ENCODE measurements at places on chromosomes 7 and 10.

DNA sequence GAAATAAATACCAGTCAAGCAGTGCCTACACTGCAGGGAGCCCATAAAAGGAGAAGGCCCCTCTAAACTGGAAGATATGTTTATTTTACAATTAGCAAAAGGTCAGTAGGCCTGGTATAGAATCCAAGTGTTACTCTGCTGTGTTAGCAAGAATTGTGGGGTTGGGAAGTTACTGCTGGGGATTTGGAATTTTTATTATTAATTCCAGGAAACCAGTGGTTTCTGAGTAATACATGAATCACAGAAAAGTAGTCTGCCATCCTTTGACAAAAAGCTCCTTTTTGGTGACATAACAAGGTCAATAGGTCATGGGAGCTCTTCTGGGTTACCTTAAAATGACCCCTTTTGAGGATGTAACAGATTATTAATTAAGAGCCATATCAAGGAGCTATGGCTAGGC lies 67.4 kb downstream of the ZNF92 start:
- no peak for DNase-seq

GRCh38 chr10:119655566-119656001 lies 4.4 kb downstream of the BAG3 start:
- DNase-seq, result no peak

DNA sequence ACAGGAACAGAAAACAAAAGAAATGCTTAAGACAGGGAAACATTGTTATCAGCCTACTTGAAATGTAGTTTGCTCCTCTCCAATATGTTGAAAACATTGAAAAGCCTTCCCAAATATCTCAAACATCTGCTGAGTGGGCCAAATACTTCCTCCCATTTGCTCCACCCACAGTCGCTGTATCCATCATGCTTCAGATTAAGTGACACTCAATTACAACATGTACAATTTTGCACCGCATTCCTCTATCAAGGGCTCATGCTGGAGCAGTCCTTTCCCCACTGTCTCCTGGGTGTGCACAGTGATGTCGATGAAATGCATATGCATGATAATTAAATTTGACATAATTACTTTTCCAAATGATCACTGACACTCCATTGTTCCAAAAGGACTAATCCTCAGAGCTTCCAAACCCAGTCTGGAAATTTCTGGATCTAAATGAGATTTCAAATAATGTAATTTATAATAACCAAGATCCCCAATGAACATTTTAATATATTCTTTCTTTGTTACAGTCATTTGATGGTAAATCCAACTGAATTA lies 604.6 kb downstream of the GRID1 start:
- DNase-seq, result no peak

DNA sequence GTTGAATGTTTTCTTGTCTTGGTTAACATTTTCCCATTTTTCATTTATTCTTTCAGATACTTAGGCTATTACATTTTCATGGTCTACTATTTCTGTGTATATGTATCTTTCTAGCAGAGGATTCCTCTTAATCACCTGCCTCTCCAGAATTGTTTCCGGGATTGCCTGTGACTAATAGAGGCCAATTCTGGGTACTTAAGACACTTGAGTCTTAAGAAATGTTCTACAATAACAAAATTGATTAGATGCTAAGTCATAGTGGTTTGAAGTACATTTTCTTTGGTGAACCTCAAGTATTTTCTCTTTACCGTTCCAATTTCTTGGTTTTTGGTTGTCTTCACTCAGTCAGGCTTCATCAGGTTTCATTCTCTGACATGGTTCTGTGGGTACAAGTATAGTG lies 26.4 kb downstream of the BBS9 start:
- no peak for DNase-seq

DNA sequence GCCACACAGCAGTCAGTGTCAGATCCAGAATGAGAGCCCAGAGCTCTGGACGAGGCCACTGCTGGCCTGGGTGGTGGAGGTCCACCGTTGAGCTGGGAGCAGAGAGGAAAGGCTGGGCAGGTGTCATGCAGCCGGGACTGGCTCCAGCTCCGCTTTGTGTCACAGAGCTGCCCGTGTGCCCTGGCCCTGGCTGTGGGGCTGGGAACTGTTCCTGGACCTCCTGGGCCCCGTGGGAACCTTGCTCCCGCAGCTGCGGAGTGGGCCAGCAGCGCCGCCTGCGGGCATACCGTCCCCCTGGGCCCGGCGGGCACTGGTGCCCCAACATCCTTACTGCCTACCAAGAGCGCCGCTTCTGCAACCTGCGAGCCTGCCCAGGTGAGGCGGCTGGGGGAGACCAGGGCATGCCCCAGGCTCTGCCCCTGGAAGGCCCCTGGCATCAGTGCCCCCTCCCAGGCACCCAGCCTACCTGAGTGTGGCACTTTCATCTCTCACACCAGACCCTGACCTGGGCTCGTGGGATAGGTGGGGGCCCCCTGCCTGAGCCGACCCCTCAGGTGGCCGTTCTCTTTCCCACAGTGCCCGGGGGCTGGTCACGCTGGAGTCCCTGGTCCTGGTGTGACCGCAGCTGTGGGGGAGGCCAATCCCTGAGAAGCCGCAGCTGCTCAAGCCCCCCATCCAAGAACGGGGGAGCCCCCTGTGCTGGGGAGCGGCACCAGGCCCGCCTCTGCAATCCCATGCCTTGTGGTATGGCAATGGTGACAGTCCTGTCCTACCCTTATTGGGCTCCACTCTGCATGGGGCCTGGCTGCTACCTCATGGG lies 18.8 kb upstream of the ZNF862 start:
- DNase-seq, result no peak

DNA sequence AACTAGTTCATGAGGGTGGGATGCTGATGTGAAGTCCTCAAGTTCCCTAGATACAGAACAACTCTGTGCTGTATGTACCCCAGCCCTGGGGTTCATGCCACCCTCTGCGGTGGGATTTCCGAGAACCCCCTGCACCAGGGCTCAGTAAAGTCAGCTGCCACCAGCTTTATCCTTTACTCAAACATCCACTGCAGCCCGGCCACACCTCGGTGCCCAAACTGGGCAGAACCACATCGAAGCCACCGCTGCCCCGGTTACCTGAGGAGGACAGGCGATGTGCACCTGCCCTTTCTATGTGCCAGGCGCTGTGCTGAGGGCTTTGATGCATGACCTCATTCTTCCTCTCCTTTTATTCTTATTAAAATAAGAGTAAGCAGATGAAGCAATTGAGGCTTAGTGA lies 9.9 kb upstream of the CALML5 start:
- DNase-seq, result no peak

DNA sequence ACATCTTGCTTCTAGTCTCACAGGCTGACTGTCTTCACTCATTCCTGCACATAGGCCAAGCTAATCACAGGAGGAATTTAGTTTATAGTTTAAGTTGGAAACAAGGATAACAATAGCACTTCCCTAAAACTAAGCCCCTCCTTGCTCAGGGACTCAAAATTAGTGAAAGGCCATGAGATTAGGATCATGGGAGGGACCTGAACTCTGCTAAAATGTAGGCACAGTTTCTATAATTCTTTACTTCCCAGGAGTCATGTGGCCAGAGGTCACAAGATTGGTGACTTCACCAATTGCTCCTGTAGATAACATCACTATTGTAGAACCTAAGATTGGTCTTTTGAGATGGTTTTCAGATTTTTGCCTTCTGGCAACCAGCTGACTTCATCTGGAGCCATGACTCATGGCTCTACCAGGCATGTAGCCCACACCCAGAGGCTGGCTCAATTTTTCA lies 14.8 kb upstream of the UPP1 start:
- no peak for DNase-seq

- no peak for DNase-seq
These were observed 180.7 kb downstream of the EVX1 start for GRCh38 chr7:27423290-27423689.

GRCh38 chr7:1923409-1924257 lies 253.6 kb downstream of the ELFN1 start:
- no peak for DNase-seq

- peak; percentile 79 for DNase-seq
These were observed 96.7 kb upstream of the PIK3CG start for GRCh38 chr7:106768324-106768751.

DNA sequence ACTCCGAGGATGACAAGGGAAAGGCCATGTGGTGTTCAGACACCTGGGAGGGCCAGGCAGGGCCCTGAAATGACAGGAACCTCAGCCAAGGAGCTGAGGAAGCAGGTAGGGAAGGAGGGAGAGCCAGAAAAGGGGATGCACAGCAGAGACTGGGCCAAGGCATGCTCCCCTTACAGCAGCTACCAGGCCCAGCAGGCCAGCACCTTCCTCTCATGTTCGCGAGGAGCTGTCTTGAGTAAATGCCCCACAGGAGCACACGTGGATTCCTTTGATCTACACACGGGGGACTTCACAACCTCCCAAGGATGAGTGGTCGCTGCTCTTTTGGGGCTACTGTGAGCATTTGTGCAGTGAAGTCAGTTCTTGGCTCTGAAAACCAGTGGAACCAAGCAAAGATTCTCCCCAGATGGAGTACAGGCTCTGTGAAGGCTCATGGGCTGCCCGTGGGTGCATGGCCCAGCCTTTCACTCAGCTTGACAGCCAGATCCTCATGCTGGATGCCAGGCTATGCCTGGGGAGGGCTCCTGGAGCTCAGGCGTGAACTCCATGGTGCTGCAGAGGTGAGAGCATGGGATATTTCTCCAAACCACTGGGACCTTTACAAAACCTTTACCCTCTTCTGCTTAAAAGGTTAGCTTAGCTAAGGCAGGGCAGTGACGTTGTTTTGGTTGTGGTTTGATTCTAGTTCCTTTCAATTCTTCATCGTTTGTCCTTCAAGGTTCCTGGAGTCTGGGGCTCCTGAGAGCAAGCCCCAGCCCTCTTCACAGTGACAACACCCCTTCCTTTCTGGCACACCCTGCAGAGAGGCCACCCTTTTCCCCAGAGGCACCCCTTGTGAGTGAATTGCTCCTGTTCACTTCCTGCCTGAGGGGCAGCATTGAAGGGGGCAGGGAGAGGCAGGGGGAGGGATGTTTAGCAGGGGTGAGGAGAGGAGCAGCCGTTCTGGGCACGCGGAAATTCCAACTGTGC lies 74.2 kb upstream of the ZPBP start:
- DNase-seq, result peak; percentile 37

GRCh38 chr7:93977211-93977950 lies 26.8 kb downstream of the BET1 start:
- DNase-seq, result no peak

GRCh38 chr7:57205000-57205399 lies 72.8 kb upstream of the ZNF479 start:
- DNase-seq, result no peak

DNA sequence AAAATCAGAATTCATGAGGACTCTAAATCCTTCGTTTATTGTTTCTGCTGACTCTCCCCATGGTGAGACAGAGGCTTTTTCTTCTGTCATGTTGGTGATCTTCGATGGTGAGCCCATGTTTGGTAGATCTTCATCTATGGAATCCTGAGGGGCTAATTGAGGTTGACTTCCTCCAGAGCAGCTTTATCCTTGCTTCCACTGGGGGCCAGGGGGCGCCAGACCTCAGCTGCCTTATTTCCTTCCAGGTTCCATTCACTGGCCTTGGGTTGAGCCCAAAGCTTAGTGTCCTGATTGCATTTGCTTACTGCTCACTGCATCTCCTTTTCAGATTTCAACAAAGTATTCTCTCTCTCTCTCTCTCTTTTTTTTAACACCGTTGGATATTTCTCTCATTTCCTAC lies 80.7 kb downstream of the GCC1 start:
- peak; percentile 23 for DNase-seq

DNA sequence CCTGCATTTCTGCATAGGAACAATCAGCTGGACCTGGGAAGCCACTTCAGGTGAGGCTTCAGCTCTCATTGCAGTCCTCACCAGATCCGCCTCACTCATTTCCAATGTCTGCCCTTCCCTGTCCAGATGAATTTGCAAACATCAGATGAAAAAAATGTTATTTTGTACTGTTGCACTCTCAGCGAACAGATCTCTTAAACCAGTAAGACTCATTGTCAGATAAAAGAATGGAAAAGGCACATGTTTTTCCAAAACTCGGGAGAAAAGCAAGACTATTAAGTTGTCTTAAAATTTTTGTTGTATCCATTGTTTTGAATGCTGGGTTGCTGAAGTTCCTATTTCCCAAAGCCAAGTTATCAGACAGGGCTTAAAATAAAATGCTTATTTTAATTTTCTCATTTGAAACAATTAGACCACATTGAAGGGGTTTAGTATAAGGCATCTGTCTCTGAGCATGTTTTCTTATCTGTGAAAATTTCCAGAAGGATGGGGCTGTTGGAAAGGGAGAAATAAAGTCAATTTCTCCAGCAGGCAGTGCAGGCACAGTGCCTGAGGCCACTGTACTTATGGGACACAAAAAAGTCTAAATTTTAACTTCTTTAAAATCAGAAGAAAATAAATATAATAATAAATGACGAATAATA lies 396.8 kb downstream of the KCNMA1 start:
- no peak for DNase-seq
